ENCODE measurements at places on chromosomes 6 and 20.
A peak's percentile ranks its signal among the peaks of the same experiment; 100 is the strongest.

GRCh38 chr6:106749609-106750008 is 120.2 kb downstream of the QRSL1 start:
- DNase-seq: no peak

GRCh38 chr6:46325561-46326530 is 155.1 kb upstream of the ENPP5 start:
- DNase-seq: peak; percentile 7

DNA sequence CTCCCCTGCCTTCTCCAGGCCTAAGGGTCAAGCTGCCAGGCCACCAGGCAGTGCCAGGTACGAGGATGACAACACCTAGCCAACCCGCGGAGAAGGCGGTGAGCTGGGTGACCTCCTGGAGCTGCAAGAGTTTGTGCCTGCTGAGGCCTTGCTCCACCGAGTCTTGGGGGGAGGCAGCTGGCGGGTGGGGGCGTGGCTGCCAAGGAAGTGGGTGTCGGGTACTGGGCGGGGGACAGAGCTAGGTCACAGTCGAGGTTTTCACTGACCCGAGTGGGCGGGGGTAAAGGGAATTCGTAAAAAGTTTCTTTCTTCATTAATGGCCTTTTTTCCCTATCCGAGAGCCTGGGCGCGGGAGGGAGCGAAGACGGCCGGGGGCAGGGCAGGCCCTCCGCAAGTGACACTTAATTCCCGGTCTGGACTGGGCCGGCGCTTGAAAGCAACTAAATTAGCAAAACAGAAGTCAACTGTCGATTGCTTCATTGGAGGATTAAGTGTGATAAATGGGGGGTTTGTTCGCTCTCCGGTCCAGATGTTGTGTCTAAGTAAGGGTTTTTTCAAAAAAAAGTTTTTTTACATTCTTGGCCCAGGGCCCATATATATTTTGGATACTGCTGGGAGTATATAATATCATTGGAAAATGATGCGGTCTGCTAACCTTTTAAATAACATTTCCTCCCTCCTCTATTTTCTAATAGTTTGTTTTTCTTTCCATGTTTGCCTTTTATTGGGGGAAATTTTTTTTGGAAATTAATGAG is 43.1 kb upstream of the FOXP4 start:
- no peak for DNase-seq

- DNase-seq: peak; percentile 80
These were observed 182.5 kb upstream of the JARID2 start for GRCh38 chr6:15063253-15063853.

DNA sequence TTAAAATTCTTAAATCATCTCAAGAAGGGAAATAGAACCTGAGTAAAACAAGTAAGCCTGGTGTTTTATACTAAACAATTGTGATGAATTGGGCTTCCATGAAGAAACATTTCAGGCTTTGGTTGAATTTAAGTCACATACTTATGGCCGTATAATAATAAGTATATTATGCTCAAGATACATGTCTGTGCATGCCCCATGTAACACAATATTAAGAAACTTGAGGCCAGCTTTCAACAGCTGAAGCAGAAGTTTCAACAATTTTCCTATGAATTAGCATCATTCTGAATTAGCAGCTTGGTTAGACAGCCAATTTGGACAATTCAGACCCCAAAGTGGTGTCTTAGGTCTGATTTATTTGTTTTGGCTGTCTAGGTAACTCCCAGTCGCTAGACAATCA is 243.7 kb downstream of the MYLK4 start:
- DNase-seq: no peak

GRCh38 chr20:22814471-22815205 is 220.5 kb upstream of the SSTR4 start:
- no peak for DNase-seq

DNA sequence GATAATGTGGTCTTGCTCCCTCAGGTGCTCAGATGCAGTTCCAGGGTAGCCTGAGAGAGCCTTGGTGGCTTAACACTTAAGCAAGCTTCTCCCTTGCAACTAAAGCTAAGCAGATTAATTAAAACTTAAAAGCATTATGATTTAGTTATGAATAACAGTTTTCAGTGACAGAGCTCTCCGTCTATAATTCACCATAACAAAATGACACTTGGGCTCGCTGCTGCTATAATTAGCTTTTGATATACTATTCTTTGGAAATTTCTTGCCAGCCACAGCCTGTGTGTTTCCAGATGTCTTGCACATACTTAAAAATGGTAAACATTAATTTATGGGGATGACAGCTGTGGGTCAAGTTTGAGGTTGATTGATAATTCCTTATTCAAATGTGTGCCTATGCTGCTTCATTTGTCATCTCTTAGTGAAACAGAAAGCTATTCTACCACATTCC is 380.5 kb downstream of the TFAP2B start:
- no peak for DNase-seq

DNA sequence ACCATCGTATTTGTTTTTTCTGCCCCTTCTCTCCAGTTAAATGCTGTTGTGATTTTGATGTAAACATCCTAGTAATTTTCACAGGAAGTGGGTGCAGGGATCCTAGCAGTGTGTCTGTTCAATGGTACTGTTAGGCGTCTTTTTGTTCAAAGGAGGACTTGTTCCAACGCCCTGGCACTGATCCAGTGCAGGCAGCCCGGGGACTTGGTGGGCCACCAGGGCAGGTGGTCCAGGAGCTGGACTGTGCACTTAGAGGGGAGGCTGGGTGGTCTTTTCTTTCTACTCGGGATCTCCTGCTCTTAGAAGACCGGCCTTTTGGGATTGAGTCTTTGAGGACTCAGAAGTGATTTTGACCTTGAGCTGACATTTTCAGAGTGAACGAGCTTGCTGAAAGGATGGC is 41.1 kb upstream of the NKX2-2 start:
- no peak for DNase-seq

DNA sequence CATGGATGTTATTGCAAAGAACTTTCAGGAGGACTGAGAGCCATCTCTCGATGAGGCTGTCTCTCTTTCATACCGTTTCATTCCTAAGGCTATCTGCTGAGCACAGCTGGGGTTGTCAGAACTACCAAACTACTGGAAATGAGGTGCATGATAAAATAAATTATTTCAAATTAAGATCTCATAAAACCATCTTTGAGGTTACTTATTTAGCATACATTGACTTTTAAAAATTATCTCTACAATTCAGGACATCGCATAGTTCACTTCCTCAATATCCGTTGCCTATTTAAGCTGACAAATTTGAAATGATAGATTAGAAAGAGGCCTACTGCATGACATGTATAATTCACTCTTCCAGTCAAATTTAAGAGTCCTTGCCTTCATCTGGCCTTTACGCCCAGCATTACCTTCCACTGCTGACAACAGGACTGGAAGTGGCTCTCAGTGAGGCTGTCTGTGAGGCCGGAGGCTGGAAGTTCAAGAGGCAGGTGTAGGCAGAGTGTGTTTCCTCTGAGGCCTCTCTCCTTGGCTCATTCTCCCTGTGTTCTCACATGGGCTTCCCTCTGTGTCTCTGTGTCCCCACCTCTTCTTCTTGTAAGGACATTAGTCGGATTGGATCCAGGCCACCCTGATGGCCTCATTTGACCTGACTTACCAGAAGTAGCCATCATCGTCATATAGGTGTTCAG is 12.8 kb upstream of the DUSP22 start:
- no peak for DNase-seq

GRCh38 chr20:46194409-46194808 is 76.3 kb downstream of the CD40 start:
- DNase-seq: no peak

DNA sequence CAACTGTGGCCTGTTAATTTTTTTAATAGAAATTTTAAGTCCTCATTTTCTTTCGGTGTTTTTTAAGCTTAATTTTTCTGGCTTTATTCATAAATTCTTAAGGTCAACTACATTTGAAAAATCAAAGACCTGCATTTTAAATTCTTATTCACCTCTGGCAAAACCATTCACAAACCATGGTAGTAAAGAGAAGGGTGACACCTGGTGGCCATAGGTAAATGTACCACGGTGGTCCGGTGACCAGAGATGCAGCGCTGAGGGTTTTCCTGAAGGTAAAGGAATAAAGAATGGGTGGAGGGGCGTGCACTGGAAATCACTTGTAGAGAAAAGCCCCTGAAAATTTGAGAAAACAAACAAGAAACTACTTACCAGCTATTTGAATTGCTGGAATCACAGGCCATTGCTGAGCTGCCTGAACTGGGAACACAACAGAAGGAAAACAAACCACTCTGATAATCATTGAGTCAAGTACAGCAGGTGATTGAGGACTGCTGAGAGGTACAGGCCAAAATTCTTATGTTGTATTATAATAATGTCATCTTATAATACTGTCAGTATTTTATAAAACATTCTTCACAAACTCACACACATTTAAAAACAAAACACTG is 10.1 kb downstream of the HFE start:
- peak; percentile 61 for DNase-seq

- no peak for DNase-seq
These were observed 90.9 kb downstream of the BMP7 start for GRCh38 chr20:57175397-57176010.

- no peak for DNase-seq
These were observed 4.8 kb upstream of the MRPS10 start for GRCh38 chr6:42222448-42222847.

DNA sequence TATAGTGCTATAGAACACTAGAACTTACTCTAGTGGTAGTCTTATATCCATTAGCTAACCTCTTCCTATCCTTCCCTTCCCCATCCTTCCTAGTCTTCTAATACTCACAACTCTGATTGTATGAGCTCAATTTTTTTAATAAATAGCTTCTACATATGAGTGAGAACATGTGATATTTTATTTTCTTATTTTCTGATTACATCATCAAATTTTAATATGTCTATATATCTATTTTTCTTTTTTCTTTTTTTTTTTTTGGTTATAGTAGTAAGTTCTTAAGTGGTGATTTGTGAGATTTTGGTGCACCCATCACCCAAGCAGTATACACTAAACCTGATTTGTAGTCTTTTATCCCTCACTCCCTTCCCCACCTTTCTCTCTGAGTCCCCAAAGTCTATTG is 112.5 kb downstream of the JAG1 start:
- no peak for DNase-seq

- no peak for DNase-seq
These were observed 17.8 kb upstream of the ASF1A start for GRCh38 chr6:118876198-118876597.

GRCh38 chr6:170473301-170473717 is 79.8 kb downstream of the PSMB1 start:
- no peak for DNase-seq

DNA sequence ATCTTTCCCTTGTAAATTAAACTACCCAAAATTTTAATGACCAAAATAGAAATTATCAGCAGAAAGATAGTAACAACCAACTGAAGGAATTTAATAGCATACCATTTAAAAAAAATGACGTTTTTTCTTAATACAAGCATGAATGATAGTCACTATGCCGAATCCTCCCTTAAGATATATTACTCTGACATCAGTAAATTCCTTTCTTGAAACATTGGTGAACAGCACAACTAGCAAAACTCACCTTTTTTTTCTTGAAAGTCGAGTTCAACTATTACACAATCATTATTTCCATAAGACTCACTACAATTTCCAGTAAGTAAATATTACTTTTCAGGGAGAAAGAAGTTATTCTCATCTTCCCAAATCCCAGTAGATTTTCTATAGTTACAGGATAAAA is 433.2 kb downstream of the GRIK2 start:
- no peak for DNase-seq

DNA sequence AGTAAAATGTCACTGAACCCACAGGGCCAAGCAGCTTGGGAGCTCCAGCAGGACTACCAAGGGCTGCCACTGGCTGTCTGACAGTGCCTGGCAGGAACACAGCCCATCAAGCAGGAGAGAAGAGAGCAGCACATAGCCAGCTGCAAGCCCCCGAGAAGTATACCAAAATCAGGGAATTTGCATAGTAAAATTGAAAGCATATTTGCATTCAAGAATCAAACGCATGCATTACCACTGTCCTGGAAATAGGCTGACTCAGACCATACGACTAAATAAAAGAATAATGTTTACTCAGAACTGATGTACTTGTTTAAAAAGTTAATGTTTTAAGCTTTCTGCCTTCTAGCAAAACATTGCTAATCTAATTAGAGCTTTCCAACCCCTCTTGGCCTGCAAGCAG is 298.1 kb downstream of the TFAP2B start:
- no peak for DNase-seq

GRCh38 chr6:142932889-142933288 is 12.1 kb downstream of the HIVEP2 start:
- DNase-seq: no peak

DNA sequence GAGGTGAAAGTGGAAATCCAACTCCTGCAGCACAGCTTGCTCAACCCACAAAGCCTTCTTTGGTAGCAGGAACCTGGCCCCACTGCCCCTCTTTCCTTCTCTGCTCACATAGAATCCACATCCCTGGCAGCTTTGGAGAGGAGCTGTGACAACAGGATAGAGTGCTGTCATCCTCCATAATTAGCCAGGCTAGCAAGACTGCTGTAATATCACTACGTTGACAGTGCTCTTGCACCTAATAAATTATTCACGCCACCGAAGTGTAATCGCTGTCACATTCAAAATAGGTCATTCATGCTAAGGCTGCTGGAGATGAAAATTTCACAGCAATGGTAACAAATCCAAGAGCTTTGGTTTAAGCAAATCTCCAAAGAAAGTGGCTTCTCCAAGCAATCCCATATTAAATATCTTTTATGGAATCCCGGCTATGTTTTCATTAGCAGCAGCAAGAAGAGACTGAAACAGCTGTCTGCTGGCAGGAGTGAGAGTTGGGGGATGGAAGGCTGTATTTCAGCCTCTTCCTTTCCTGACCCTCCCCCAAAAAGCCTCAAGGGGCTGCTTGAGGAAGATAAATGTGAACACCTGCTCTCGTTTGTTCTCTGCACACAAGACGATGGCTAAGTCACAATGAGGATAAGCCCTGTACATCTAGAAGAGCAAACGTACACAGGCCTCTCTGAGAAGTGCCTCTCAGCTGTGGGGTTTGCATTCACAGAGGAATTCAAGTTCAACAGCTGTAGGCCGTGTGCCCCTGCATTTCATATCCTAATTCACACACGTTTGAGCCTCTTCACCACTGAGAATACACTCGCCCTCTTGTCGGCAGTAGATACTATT is 16.5 kb downstream of the RIPOR2 start:
- no peak for DNase-seq

DNA sequence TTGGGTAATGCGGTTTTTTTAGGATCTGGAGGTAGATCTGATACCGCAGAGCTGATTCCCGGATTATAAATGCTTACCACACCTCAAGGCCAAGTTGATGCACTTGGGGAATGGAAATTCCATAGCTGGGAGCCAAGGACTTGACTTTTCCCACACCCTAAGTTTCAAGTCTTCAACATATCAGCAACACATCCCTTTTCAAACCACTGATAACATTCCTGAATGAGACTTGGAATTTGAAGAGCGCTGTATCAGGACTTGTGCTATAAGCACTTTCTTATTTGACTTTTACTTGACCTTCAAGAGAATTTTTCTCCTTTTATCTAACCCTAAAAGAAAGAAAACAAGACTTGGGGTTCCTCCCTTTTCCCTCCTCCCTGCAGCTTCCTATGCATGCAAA is 90.6 kb upstream of the NAA20 start:
- no peak for DNase-seq

- DNase-seq: no peak
These were observed 39.9 kb downstream of the BMP6 start for GRCh38 chr6:7765575-7766325.

All from brain microvascular endothelial cell (primary cell).